ENCODE measurements at places on chromosomes 1 and 21.

- DNase-seq: no peak
Observed at GRCh38 chr1:2570332-2570731, 14.2 kb downstream of the TNFRSF14 start.

- DNase-seq: no peak
Observed at GRCh38 chr1:53122201-53122885, 20.1 kb downstream of the SLC1A7 start.

GRCh38 chr21:28598214-28598613 lies 394.5 kb downstream of the LTN1 start:
- no peak for DNase-seq

DNA sequence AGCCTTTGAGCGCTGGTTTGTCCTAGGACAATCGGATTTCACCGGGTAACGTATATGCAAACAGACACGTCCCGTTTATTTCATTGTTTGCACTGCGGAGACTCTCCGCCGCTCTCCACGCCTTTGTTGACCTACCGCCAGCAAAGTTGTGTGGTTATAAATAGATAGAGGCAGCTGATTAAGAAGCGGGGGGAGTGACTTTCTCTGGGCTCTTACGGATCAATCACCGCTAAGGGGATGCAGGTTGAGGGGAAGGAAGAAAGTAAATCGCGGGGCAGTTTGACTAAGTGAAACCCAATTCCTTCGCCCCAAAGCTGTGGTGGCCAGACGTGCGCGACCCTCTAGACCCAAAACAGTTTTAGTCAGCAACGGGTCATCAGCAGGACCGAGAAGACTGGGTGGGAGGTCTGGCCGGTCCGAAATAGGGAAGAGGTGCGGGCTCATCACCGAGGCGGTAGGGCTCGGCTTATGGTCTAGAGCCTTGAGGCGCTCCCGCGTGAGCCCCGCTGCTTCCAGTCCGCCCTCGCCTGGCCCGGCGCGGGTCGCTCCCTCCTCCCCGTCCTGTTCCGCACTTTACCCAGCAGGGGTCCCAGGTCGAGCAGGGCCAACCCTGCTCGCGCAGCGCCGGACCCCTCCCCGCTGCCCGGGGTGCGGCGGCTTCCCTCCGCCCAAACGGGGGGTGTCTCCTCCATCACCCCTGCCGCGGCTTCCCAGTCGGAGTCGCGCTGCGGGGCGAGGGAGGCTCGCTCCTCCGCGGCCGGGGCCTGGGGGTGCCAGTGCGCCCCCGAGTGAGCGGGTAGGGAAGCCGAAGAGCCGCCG lies 120.8 kb upstream of the RRP15 start:
- DNase-seq: no peak

DNA sequence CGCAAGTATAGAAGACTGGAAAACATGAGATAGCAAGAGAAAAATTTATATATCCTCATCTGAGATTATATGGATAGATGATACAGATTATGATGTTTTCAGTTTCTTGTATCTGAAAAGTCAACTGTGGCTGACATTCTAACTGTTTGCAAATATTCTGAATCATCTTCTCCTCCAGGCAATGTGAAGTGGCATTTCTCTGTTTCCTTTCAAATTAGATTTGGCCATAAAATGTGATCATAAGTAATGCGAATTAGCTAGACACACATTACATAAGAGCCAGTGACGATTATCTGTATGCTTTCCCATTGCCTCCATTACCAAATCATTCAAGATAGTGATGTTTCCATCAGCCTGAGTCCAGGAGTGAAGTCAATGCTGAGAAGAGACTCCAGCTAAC lies 265.2 kb downstream of the BRINP3 start:
- DNase-seq: no peak

Measured in CD4-positive, CD25-positive, alpha-beta regulatory T cell (primary cell).